Left renal cortex interstitium (tissue), 4 donors: ENCODE measurements at places on chromosomes 7 and 10. TPM values are rescaled to one million over a fixed set of nuclear protein-coding genes. Genes with fewer than 3 reads are reported as not detected.

- DNase-seq: no peak
These were observed at the start of gene VENTX for GRCh38 chr10:133237588-133238465. VENTX (plus strand) TSS chr10:133237855; CDS start chr10:133237915, 60 bp downstream.

- DNase-seq: no peak
These were observed 64.4 kb upstream of the PLPP4 start for GRCh38 chr10:120392671-120393079.

- DNase-seq: no peak
These were observed 19.1 kb downstream of the ZMYND11 start for GRCh38 chr10:154348-154747.

GRCh38 chr10:88819290-88819689 lies 16.8 kb downstream of the LIPM start:
- no peak for DNase-seq

- no peak for DNase-seq
These were observed 98.5 kb upstream of the LRRTM3 start for GRCh38 chr10:66827353-66827752.

- no peak for DNase-seq
These were observed 219.6 kb upstream of the GPR26 start for GRCh38 chr10:123446449-123447156.

Gene CRCP
- polyA plus RNA-seq: 24.2 TPM

GRCh38 chr10:132628966-132629900 lies 91.6 kb downstream of the INPP5A start:
- no peak for DNase-seq

DNA sequence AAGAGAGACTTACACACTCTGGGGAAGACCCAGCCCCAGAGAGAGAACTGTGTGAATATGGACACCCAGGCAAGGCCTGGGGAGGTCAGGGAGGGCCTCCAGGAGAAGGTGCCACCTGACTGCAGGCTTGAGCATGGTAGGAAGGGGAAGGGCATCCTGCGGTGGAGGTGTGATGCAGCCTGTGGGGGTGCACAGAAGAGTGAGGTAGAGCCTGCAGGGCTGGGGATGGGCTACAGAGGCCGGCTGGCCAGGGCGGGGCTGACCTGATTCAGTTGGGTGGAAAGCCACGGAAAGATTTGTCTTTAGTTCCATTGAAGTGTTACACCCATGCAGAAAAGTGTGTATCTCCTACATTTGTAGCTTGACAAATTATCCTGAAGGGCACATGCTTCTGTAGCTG lies 47.6 kb downstream of the ZMIZ1 start:
- no peak for DNase-seq

Gene MEOX2
- 1.8 TPM for polyA plus RNA-seq

DNA sequence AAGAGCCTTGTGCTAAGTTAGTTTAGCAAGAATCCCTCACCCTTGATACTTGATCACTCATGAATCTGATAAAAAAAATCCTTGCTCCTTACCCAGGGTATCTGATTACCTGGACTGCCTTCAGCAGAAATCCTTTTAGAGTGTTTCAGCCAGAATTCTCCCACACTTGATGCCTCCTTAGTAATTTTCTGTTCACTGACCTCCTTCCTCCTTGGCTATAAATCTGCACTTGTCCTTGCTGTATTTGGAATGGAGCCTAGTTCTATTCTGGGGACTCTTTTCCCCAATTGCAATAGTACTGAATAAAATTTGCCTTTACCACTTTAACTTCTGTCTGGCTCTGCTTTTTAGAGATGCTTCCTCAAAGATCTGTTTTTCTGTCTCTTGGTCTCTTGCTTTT lies 84.9 kb downstream of the RPS24 start:
- no peak for DNase-seq

- no peak for DNase-seq
These were observed 45.2 kb upstream of the TMEM213 start for GRCh38 chr7:138752518-138753149.

- no peak for DNase-seq
These were observed 24.8 kb downstream of the ZC3HAV1 start for GRCh38 chr7:139084709-139085108.

Gene TMEM225B
- polyA plus RNA-seq: 2.4 TPM

DNA sequence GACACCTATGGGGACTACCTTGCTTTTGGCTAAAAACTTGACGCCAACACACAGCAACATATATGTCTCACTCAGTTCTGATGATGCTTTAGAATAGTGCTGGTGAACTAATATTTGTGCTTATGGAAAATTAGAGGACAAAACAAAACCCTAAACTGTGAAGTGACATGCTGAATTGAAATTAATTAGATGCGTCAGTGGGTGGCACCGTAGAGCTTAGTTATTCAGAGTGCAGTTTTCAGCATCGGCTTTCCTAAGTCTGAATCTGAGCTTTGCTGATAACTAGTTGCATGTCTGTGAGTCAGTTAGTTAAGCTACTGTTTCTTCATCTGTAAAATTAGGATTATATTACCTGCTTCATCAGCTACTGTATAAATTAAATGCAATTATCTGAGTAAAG lies 245.0 kb upstream of the SORCS1 start:
- no peak for DNase-seq
